Right hindlimb (tissue), 1 donor: ENCODE measurements at places on chromosomes 13 and 19.

- no peak for DNase-seq
These were observed 709 bp downstream of the ATP8A2 start for GRCh38 chr13:25372284-25373081.

GRCh38 chr13:21164631-21165030 lies 11.7 kb downstream of the SKA3 start:
- DNase-seq: no peak

DNA sequence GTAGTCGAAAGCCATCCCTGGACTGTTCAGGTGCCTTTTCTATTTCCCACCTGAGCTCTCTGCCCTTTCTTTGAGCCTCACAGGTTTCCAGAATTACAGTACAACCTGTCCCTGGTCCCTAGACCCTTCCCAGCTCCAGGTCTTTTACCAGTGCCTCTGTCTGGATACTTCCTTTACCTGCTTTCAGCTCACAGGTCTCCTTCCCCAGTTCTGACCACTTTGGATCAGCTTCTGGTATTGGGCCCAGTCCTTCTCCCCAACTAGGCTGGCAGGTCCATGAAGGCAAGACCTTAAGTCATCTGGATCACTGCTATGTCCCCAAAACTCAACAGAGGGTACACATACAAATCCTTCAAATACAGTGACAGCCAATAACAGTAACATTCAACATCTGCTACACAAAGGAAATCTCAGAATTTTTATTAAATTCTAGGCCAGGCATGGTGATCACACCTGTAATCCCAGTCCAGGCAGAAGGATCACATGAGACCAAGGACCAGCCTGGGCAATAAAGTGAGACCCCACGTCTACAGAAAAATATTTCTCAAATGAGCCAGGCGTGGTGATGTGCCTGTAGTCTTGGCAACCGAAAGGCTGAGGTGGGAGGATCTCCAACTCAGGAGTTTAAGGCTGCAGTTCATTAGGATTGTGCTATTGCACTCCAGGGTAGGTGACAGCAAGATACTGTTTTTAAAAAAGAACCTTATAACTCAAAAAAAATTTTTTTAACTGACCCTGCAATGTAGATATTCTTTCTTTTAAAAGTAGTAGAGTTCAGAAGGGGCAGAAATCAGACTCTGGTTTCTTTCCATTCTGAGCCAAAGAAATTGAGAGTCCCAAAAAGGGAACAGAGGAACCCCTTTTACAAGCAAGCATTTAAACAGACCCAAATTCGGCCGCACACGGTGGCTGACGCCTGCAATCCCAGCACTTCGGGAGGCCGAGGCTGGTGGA lies 1.3 kb downstream of the RPS16 start:
- no peak for DNase-seq

GRCh38 chr19:55027472-55028337 lies 10.4 kb downstream of the GP6 start:
- DNase-seq: no peak

GRCh38 chr19:2454962-2455850 lies 1.6 kb downstream of the LMNB2 start:
- no peak for DNase-seq

DNA sequence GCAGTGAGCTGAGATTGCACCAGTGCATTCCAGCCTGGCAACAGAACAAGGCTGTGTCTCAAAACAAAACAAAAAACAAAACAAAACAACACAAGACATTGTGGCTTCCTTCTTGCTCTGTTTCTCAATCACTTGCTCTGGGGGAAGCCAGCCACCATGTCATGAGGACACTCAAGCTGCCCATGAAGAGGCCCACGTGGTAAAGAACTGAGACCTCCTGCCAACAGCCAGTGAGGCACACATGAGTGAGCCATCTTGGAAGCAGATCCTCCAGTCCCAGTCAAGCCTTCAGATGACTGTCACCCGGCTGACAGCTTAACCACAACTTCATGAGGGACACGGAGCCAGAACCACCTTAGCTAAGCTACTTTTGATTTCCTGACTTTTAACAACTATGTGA lies 25.2 kb downstream of the CPT1C start:
- no peak for DNase-seq

DNA sequence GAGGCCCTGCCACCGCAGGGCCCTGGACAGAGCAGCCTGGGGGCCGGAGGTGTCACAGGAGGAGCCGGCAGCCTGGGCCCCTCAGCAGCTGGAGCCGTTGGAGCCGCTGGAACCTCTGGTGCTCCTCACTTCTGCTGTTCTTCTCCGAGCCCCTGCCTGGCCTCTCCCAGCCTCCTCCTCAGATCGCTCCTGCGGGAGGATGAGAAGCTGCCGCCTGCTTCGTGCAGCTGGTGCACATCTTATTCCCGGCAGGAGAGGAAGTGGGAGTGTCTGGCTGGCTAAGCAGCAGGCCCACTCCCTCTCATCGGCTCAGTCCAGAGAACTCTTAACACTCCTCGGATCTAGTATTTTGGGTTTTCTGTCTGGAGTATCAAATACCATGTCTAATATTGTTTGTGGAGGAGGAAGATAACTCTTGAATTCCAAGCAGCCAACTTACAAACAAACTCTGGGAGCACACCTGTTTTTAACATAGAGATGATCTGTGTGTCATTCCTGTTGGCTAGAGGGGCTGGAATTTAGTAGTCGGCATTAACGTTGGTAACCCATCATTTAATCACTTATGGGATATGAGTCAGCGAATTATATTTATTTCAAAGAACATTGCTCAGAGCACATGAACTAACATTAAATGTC lies 37.1 kb upstream of the RNF113B start:
- peak; percentile 84 for DNase-seq

DNA sequence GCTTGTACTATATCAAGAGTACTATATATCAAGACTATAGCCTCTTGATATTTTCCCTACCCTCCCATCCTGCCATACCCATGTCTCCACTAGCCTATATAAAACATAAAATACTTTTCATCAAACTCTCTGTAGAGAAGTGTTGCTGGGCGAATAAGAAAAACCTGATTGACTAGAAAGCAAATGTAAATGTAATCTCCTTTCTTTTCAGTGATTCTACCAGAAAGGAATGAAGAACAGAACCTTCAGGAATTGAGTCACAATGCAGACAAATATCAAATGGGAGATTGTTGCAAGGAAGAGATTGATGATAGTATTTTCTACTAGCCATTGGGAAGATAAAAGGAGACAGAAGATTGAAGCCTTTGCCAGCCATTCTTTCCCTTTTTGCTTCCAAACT lies 89.2 kb downstream of the KCNRG start:
- no peak for DNase-seq

- no peak for DNase-seq
These were observed 4.2 kb downstream of the SLC7A9 start for GRCh38 chr19:32865326-32865725.

DNA sequence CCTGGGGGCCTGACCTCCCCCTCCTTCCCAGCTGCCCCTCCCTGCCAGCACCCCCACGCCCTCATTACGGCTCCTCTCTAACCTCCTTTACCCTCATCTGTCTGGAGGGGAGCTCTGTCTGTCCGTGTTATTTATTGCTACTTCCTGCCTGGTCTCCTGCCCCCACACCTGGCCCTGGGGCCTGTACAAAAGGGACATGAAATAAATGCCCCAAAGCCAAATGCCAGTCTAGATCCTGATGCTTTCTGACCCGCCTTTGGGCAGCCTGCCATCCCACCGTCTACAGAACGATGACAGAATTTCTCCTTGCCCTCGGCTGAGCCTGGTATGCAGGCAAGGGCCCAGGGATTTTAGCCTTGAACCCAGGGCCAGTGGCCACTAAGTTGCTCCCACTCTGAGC lies 15.4 kb upstream of the CD22 start:
- DNase-seq: no peak

GRCh38 chr19:49954933-49955332 lies 6.0 kb downstream of the SIGLEC11 start:
- DNase-seq: peak; percentile 46

GRCh38 chr13:91123456-91124127 lies 223.9 kb upstream of the MIR17HG start:
- DNase-seq: no peak

GRCh38 chr19:27709496-27709895 lies 1503.5 kb downstream of the UQCRFS1 start:
- DNase-seq: no peak

DNA sequence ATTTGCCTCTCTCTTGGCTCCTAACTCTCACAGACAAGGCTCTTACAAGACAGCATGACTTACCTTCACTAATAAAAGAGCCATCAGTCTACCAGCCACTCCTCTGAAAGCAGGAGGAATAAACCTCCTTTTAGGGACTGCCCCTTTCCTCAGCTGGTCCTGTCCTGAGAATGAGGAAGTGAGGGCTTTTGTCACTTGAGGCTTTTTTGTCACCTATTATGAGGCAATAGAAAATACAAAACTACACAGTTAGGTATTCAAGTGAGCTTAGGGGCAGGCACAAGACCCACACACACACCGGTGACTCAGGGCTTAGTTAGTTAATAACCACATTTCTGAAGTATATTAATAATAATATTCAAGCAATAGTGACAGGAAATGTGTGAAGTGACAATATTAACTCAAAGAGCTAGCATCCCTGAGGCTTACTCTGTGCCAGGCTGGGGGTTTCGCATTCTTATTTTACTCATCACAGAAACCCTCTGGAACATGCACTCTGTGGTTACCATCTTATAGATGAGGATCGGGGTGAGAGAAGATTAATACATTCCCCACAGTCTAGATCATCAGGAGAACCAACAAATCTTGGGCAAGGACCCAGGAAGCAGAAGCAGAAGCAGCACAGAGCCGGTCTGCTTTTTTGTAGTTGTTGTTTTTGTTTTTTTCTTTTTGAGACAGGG lies 379.9 kb downstream of the LIG4 start:
- DNase-seq: no peak

- DNase-seq: no peak
These were observed 57.2 kb upstream of the KLF12 start for GRCh38 chr13:74191410-74191809.

DNA sequence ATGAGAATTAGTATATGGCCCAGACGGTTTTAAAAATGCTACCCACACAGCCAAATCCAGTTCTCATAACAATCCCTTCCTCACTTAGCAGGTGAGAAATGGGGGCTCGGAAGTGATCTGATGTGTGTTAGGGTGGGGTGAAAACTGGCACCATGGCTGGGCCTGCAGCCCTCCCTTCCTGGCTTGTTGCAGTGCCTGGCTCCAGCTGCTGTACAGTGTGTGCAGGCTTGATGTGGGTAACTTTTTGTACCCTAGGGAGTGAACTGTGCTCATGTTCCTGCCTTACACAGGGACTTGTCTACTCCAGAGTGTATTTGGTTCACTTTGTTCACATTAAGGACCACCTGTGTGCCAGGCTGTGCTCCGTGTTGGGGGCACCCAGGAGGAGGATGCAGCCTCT lies 177.2 kb downstream of the LMO7 start:
- no peak for DNase-seq

- DNase-seq: no peak
These were observed 102.8 kb downstream of the EFNB2 start for GRCh38 chr13:106432636-106433035.

DNA sequence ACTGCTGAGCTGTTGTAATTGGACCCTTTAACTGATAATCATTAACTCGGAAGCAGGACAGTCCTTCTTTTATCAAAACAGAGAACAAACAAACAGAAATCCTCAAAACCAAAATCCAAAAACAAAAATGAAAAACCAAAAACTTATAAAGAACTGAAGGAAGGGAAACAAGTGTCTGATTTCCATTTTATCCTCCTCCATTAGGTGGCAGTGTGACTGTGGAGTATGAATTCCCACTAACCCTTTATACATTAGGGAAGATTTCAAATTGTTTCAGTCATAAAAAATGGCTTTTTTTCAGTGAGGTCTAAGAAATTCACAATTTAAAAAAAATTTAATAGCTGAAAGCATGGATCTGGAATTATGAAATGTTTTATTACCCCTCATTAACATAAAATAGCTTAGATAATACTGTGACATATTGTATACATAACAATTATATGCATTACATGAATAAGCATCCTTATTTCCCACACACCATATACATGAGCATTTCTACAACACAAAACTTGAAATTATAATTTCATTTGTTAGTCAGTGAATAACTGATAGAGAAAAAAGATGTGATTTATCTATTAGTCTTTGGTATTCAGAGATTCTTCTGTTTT lies 1074.3 kb upstream of the PCDH9 start:
- no peak for DNase-seq

DNA sequence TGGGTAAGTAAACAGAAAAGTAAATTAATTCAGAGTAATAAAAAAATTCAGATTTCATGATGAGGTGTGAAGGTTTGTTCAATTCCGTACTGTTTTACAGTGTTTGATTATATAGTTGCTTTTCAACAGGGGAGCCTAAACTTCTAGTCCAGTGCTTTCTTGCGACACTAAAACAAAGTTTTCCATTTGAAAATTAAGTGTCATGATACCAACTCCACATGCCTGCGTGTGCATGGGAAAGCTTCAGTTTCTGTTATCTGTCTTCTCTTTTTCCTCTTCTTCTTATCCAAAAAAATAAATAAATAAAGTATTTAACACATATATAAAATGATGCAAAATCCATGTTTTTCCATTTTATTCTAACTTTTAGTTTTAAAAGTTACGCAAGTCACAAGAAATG lies 165.3 kb downstream of the DACH1 start:
- no peak for DNase-seq

GRCh38 chr13:32840989-32841713 lies 175.1 kb upstream of the KL start:
- DNase-seq: peak; percentile 58

- DNase-seq: peak; percentile 42
These were observed 18.1 kb downstream of the GADD45B start for GRCh38 chr19:2494084-2494446.

DNA sequence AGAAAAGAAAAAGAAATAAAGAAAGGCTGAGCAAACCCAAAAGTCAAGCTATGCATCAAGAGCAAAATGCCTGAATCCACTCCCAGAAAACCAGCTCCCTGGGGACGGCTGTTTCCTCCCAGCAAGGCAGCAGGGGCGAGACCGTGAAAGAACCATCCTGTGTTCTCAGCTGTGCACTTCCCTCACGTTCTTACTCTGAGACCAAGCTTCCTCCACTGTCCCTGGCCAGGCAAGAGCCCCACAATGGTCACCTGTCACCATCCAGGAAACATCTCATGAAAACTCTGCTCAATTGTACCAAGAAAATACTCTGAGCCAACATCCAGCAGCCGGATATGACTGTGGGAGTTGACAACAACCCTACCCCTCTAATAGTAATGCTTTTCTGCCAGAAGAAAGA lies 22.9 kb downstream of the RAB20 start:
- DNase-seq: peak; percentile 69
